ENCODE measurements at places on chromosomes 5 and 9. TPM values are rescaled to one million over a fixed set of nuclear protein-coding genes. Genes with fewer than 3 reads are reported as not detected.

Gene PDE6A
- not detected for total RNA-seq

Gene CCDC69
- 282 TPM for total RNA-seq

Gene CNTFR
- 3.6 TPM for total RNA-seq

Gene RFESD
- total RNA-seq, result 1.7 TPM

Gene TAF1L
- not detected for total RNA-seq

Gene GABRA6
- not detected for total RNA-seq

Gene FAM114A2
- 18.2 TPM for total RNA-seq

Gene EIF4E1B
- not detected for total RNA-seq
